Dorsolateral prefrontal cortex (tissue), 122 donors: ENCODE measurements at places on chromosomes 7 and 10. TPM values are rescaled to one million over a fixed set of nuclear protein-coding genes. Genes with fewer than 3 reads are reported as not detected.

DNA sequence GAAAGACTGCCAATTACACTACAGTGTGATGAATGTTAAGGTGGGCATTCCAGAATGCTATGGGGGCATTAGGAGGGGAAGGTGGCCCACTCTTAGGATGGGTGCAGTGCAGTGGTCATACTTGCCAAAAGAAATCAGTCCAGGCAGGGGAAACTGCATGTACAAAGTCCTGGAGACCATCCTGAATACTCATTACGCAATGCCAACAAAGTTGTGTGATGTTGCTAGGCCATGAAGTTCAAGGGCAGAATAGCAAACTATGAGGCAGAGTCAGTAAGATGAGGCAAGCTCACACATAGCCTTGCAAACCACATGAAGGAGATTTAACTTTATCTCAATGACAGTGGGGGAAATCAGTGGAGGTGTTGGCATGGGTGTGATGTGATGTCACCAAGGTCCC, 49.8 kb upstream of the SLC35B4 start:
- no peak for DNase-seq

DNA sequence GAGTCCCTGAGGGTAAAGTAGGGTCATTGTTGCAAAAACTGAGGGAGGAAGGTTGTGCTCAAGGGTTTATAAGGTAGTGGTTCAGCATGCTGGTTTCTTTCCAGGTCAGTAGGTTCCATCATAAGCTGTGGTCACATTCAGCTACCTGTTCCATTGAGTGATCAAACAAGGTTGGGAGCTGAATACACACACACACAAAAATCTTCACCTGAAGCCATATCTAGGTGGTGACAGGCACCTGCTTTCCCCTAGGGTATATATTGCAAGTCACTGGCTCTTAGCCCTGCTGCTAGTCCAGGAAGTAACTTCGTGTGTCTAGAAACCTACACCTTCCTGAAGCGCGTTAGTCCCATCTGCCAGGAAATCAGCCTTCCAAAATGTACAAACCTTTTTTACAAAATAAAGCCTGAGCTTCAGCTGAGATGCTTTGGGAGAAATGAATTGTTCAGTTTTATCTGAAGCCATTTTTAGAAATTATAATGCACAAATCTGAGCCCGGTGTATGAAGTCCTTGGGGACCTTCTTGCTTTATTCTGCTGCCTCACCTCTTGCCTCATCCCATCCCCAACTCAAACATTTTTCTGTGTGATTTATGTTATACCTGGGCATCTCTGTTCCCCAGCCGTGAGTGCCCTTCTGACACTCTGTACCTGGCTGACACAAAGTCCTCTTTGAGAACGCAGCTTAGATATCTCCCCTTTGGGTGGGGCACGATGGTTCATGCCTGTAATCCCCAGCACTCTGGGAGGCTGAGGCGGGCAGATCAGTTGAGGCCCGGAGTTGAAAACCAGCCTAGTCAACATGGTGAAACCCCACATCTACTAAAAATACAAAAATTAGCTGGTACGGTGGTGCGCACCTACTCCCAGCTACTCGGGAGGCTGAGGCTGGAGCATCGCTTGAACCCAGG, 10.6 kb upstream of the LAMTOR4 start:
- no peak for DNase-seq

Gene PRKCQ
- 8.6 TPM for total RNA-seq

GRCh38 chr10:76114581-76115001, 683.2 kb downstream of the LRMDA start:
- DNase-seq: no peak

- no peak for DNase-seq
Observed at GRCh38 chr7:151088019-151088855, 2.0 kb downstream of the AGAP3 start.

- DNase-seq: peak; percentile 59
Observed at GRCh38 chr7:75617634-75618234, 121.0 kb downstream of the HIP1 start.

Gene HYAL4
- not detected for total RNA-seq

GRCh38 chr10:86344714-86345161, 21.9 kb downstream of the GRID1 start:
- peak; percentile 40 for DNase-seq

GRCh38 chr10:21712975-21713374, 178.9 kb downstream of the MLLT10 start:
- DNase-seq: no peak

Gene GJD4
- 0.42 TPM for total RNA-seq

GRCh38 chr7:151793531-151793951, 83.4 kb downstream of the PRKAG2 start:
- no peak for DNase-seq

DNA sequence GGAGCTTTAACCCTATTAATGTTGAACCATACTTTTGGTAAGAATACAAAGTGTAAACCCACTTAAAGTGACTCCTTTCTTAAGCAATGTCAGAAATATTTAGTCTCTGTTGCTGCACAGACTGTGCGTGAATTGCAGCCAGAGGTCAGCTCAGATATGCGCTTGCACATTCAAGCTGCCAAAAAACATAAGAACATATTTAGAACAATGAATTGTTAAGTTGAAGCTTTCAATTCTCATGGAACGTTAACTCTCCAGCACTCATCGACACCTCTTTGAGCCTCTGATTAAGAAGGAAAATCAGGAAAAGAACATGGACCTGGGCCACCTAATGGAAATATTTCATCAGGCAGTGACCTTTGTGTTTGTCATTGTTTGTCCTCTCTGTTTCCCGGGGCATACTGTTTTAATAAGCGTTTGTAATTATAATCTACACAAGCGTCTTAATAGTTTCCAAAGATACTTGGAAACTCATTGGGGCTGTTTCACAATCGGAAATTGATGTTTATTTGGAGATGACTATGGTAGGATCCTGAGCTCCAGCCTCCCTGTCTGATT, 193.0 kb upstream of the CELF2 start:
- DNase-seq: no peak

Gene FHIP2A
- 21.9 TPM for total RNA-seq

DNA sequence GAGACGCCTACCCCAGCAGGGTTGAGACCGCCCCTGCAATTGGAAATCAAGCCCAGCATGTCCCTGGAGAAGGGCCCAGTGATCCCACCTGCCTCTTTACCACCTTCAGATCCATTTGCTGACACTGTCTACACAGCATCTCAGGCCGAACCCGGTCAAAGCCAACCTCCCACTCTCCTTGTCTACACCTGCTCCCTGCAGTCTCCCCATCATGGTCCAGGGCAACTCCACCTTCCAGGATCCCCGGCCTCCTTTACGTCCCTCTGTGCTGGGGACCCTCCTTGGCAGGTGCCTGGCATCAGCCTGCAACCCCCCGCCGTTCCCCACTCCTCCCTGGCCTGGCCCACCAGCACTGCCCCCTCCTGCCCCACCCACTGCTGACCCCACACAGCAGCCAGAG, 227.2 kb downstream of the PAXIP1 start:
- no peak for DNase-seq

Gene BMPER
- 44.9 TPM for total RNA-seq

Gene PODXL
- total RNA-seq: 68.5 TPM

GRCh38 chr7:144454256-144455039, 51.0 kb upstream of the NOBOX start:
- DNase-seq: no peak

Gene CD36
- total RNA-seq: 3.2 TPM

DNA sequence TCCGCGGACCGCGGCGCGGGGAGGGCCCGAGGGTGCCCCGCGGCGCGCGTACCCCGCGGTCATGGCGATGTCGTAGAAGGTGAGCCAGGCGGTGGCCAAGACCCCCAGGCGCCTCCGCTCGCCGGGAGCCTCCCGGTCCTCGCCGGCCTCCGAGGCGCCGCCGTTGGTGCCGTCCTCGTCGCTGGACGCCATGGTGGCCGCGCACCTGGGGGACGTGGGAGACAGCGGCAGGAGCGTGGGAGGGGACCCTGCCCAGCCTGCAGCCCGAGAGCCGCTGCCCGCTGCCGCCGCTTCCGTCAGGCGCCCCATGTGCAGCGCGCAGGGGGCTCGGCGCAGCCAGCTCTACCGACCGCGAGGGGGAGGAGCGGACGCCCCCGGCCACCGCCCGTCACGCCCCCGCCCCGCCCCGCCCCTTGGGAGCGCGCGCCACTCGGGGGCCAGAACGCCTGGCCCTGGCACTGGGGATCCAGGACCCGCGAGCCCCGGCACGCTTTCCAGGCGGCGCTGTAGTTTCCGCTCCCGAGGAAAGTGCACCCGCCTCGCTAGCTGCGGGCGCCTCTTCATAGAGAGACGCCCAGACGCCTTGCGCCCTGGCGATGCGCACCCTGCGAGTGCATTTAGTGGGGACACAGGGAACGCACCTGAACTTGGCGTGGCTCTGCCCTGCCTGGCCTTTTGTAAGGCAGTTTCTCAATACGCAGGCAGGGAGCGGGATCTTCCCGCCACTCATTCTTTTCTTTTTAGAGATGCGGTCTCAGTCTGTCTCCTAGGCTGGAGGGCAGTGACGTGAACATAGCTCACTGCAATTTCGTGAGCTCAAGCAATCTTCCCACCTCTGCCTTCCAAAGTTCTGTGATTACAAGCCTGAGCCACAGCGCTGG, at the start of gene HACD1:
Gene HACD1 (minus strand): TSS at position 344 of the 881 bp plus-strand sequence. CDS start 35 bp downstream, at position 309.
- DNase-seq: peak; percentile 73

DNA sequence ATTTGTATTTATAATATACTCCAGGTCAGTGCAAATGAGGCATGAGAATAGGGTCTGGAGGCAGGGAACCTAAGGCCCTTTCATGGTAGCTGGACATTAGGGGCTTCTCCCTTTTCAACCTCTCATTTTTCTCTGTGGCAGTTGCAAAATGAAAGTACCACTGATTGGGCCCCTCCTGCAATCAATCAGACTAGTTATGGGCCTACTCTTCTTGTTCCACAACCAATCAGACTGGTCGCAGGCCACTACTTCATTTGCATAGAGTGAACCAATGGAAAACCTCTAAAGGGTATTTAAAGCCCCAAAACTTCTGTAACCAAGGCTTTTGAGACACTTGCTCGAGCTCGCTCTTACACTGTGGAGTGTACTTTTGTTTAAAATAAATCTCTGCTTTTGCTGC, 10.0 kb upstream of the PRPS1L1 start:
- no peak for DNase-seq

DNA sequence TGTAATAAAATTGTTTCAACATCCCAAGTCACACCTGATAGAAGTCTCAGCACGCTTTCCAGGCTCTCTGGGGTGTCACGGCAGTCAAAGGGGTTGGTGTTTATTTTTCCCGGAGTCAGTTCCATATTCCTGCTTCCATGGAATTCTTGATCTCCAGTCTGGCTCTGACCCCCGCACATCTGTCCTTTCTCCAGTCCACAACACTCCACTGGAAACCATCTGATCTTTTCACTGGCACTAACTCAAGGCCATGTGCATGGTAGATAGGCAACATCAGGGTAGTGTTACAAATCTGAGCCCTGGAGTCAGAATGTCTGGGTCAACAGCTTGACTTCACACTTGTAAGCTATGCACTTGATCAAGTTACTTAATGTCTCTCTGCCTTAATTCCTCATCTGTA, 176.2 kb downstream of the WDR11 start:
- DNase-seq: no peak

Gene TMEM178B
- 75.3 TPM for total RNA-seq

DNA sequence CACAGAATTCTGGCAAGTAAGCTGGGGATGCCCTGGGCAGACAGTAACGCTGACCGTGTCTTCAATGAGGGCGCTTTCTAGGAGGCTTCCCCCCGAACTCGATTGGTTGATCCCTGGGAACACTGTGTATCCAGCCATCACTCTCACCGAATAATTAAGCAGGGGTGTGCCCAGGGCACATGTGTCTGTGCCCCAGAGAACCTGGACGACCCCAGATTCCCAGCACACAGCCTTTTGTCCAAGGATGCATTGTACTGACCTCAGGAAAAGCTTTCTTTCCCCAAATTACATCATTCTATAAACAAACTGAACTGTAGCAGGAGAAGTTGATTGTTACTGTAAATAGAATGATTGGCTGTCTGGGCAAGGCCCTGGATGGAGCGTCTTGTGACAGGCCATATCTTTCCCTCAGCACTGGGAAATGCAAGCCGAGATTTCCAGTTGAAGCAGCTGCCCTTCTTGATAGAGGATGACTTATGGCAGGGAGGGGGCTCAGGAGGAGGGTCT, 6.6 kb upstream of the DEPP1 start:
- DNase-seq: no peak

Gene HMX3
- total RNA-seq: not detected
